ENCODE measurements at places on chromosomes 5 and 9.

DNA sequence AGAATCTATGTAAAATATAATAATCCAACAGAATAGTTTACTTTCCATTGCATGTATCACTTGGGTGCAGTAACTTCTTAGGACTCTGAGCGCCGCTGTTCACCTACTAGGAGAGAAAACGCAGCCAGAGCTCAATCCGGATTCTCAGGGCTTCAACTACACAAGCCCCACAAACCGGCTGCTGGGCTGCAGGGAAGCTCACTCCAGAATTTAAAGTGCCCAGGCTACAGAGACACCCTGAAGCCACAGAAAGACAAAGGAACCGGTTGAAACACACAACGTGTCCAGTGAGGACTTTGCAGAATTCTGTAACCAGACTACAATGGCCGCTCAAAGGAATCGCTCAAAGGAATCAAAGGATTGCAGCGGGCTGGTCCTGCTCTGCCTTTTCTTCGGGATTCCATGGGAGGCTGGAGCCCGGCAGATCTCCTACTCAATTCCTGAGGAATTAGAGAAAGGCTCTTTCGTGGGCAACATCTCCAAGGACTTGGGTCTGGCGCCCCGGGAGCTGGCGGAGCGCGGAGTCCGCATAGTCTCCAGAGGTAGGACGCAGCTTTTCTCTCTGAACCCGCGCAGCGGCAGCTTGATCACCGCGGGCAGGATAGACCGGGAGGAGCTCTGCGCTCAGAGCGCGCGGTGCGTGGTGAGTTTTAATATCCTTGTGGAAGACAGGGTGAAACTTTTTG lies at the start of gene PCDHGA10:
Gene PCDHGA10, plus strand, starts transcription at position 134 of the 686 bp plus-strand sequence. Its CDS starts 189 bp downstream, at position 323.
- peak; percentile 50 for DNase-seq

DNA sequence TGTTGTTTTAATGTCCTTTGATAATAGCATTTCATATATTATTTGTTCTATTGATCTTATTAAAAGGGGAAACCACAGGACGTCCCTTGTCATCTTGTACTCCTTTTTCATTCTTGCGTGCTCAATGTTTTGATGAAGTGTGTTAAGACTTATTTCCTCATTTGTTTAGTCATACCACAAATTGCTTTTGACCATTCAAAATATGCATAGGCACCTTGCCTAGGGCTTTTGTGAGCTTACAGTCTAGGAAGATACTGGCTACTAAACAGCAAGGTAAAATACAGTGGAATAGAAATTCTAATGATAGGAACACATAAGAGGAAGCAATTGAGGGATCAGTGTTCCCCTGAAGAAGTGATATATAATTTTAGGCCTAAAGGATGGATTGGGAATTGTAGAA lies 190.3 kb downstream of the WDR70 start:
- no peak for DNase-seq

DNA sequence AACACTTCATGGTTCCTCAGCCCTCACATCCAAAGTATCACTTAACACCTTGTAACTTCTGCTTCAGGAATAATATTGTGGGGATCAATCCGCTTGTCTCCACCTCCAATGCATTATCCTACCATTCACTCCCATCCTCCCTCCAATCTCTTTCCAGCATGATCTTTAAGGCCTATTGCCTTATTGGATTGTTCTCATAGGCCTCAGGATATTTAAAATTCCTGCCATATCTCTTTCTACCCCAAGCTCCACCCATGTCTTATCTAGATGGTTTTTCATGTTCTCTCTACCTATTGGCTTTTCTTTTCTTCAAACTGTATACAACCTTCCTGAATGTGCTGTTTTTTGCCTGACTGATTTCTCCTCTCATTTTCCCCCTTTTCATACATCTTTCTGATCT lies 7.2 kb downstream of the KDM4C start:
- no peak for DNase-seq

DNA sequence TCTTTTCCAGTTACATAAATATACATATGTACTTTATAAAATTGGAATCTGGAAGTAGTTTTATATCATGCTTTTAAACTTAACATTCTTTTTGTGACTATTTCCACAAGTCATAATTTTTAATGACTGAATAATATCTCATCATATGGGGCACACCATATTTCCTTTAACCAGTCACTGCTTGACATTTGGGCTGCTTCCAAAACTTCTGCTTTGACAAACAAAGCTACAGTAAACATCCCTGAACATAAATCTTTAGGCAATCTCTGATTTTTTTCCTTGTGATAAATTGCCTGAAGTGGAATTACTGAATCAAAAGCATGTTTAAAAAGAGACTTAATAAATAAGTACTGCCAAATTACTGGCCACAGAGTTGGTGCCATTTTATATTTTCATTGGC lies 178.0 kb downstream of the FSTL4 start:
- DNase-seq, result no peak

- DNase-seq, result no peak
Observed at GRCh38 chr5:84741056-84741455, 356.4 kb upstream of the EDIL3 start.

- DNase-seq, result no peak
Observed at GRCh38 chr5:172452398-172453205, 1.7 kb downstream of the SH3PXD2B start.

- no peak for DNase-seq
Observed at GRCh38 chr5:134769206-134769605, 10.6 kb downstream of the DDX46 start.

DNA sequence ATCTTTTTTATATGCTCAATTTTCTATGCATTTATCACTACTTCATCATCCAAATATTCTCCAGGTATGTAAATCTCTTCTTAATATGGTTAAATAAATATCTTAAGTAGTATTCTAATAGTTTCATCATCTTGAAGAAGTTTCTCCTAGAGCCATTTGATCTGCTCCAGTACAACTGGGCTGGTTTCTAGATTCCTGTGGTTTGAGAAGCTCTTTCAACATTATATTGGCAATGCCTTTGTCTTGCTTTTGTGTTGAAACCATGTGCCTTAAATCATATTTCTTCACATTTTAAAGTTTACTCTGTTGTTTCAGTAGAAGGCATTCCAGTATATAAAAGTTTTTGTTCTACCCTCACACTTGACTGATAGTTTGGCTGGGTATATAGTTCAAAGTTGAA lies 27.6 kb downstream of the MBLAC2 start:
- DNase-seq, result no peak

- DNase-seq, result no peak
Observed at GRCh38 chr5:13143630-13144029, 800.9 kb downstream of the DNAH5 start.

GRCh38 chr5:56625541-56625940 lies 189.8 kb upstream of the MAP3K1 start:
- no peak for DNase-seq

- DNase-seq, result no peak
Observed at GRCh38 chr9:21825637-21826036, 23.2 kb downstream of the MTAP start.

DNA sequence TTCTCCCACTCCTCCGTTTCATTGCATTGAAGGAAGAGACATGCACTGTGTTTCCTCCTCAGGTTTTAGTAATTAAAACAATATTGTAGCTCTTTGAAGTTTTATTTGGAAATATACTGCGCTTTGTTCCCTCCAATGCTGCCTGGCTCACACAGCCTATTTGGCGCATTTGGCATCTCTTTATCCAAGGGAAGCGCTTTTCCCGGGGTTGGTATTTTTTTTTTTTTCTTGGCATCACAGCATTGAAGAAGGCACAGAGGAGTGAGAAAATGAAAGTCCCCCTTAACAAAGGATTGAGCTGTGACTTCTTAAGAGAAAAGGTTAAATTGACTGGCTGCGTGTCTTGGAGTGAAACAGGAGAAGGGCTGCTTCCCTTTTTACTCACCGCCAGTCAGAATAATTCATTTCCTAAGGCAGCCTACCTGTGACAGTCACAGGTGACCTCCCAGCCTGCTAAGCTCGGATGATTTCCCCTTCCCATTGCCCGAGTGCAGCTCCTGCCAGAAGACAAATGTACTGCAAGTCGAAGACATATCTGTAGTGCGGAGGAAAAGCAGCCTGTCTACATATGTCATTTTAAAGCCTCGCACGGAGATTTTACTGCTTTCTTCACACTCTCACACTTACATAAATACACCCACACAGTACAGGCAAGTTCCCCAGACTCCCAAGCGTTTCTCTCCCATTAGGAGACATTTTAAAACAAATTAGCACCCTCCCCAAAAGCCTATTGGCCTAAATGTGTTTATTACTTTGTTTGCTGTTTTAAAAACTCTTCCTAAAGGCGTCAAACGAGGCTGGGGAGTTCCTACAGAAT lies 665.5 kb upstream of the ZNF608 start:
- no peak for DNase-seq

All from activated CD4-positive, alpha-beta T cell treated with anti-CD3 and anti-CD28 coated beads, Interleukin-2, amount 50 U/mL, for 1 hour (primary cell).